Endothelial cell of coronary artery (primary cell): ENCODE measurements at places on chromosomes 2 and 18. TPM values are rescaled to one million over a fixed set of nuclear protein-coding genes. Genes with fewer than 3 reads are reported as not detected.

The AOX1 gene
- 3.9 and 14.3 TPM in 2 replicates for total RNA-seq

The SPATA3 gene
- not detected in 2 replicates for total RNA-seq

The CROCC2 gene
- total RNA-seq, result not detected in 2 replicates

The TMEFF2 gene
- total RNA-seq, result not detected in 2 replicates

The ANKRD12 gene
- total RNA-seq, result 18.1 and 45.9 TPM in 2 replicates

The PDE1A gene
- total RNA-seq, result under 0.01 and 2.4 TPM in 2 replicates

The ADI1 gene
- 32.4 and 35.9 TPM in 2 replicates for total RNA-seq

The WNT10A gene
- total RNA-seq, result not detected in 2 replicates

The QPCT gene
- total RNA-seq, result 16.7 and 17.5 TPM in 2 replicates

The TMEM131 gene
- total RNA-seq, result 11.1 and 18.9 TPM in 2 replicates

The KLHL30 gene
- total RNA-seq, result 0.19 TPM in 1 of 2 replicates, not detected in the other

The IL36RN gene
- total RNA-seq, result not detected in 2 replicates

The SCTR gene
- not detected in 2 replicates for total RNA-seq

The PARD3B gene
- 7.0 and 7.6 TPM in 2 replicates for total RNA-seq

The SCN2A gene
- under 0.01 TPM in 2 replicates for total RNA-seq

The MAP4K3 gene
- total RNA-seq, result 20.3 and 25.7 TPM in 2 replicates

The ELOA2 gene
- not detected in 2 replicates for total RNA-seq

The RAPGEF4 gene
- total RNA-seq, result 5.9 and 6.2 TPM in 2 replicates

The DSG2 gene
- total RNA-seq, result under 0.01 TPM in 2 replicates

The EML4 gene
- total RNA-seq, result 23.1 and 23.5 TPM in 2 replicates

The REG3A gene
- not detected in 2 replicates for total RNA-seq

The MPP4 gene
- total RNA-seq, result 7.4 and 8.9 TPM in 2 replicates

The SH2D6 gene
- total RNA-seq, result 0.27 and 0.28 TPM in 2 replicates

The PROKR1 gene
- not detected in 2 replicates for total RNA-seq

The RAB17 gene
- 0.94 and 1.6 TPM in 2 replicates for total RNA-seq

The ST8SIA5 gene
- total RNA-seq, result under 0.01 TPM in 1 of 2 replicates, not detected in the other

The ABCB11 gene
- 0.18 and 0.56 TPM in 2 replicates for total RNA-seq

The KYNU gene
- total RNA-seq, result not detected in 2 replicates

The HMSD gene
- total RNA-seq, result 0.09 TPM in 1 of 2 replicates, not detected in the other

The POTEF gene
- total RNA-seq, result 0.09 TPM in 2 replicates

The NT5DC4 gene
- not detected in 2 replicates for total RNA-seq

The VWA3B gene
- total RNA-seq, result 0.19 TPM in 1 of 2 replicates, not detected in the other

The KCNG2 gene
- not detected in 2 replicates for total RNA-seq

The EMILIN1 gene
- 0.90 and 11.1 TPM in 2 replicates for total RNA-seq

The MROH2A gene
- total RNA-seq, result not detected in 2 replicates

The ATP9B gene
- 23.5 and 27.2 TPM in 2 replicates for total RNA-seq

The AMER3 gene
- not detected in 2 replicates for total RNA-seq

The GKN1 gene
- total RNA-seq, result not detected in 2 replicates

The ANKRD44 gene
- 5.6 and 7.6 TPM in 2 replicates for total RNA-seq
